ENCODE measurements at places on chromosomes 3 and 15. TPM values are rescaled to one million over a fixed set of nuclear protein-coding genes. Genes with fewer than 3 reads are reported as not detected.

Gene MRAS
- total RNA-seq, result not detected

Gene MYEF2
- total RNA-seq, result 26.4 TPM

Gene THPO
- total RNA-seq, result not detected

Gene ECE2
- total RNA-seq, result not detected

Gene DET1
- 3.3 TPM for total RNA-seq

Gene CYP1A1
- 2.1 TPM for total RNA-seq

Gene CELF6
- 0.58 TPM for total RNA-seq

Gene PROS1
- total RNA-seq, result 0.35 TPM

Gene SEMA7A
- total RNA-seq, result 3.8 TPM

Gene SLC28A1
- not detected for total RNA-seq

Gene TRMT10C
- 22.7 TPM for total RNA-seq

Gene IL17RE
- 3.0 TPM for total RNA-seq
